ENCODE measurements at places on chromosomes 1 and 21.

DNA sequence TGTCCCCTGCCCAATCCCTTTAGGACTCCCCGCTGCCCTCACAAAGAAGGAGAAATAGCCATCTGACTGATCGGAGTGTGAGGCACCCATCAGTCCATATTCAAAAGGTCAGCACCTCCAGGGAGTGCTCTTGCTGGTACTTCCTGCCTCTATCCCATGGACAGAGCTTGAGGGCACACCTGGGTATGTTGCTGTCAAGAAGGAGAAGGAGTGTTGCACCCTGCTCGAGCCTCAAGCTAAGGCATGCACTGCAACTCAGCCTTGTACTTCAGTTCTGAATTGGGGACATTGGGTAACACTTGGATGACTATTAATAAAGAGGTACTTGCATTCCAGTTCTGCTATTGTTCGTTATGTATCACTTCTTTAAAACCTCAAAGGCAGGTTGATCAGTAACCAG lies 190.3 kb upstream of the ZC3H12A start:
- no peak for DNase-seq

- no peak for DNase-seq
Measured at GRCh38 chr1:194809665-194810064, 1623.3 kb upstream of the B3GALT2 start.

DNA sequence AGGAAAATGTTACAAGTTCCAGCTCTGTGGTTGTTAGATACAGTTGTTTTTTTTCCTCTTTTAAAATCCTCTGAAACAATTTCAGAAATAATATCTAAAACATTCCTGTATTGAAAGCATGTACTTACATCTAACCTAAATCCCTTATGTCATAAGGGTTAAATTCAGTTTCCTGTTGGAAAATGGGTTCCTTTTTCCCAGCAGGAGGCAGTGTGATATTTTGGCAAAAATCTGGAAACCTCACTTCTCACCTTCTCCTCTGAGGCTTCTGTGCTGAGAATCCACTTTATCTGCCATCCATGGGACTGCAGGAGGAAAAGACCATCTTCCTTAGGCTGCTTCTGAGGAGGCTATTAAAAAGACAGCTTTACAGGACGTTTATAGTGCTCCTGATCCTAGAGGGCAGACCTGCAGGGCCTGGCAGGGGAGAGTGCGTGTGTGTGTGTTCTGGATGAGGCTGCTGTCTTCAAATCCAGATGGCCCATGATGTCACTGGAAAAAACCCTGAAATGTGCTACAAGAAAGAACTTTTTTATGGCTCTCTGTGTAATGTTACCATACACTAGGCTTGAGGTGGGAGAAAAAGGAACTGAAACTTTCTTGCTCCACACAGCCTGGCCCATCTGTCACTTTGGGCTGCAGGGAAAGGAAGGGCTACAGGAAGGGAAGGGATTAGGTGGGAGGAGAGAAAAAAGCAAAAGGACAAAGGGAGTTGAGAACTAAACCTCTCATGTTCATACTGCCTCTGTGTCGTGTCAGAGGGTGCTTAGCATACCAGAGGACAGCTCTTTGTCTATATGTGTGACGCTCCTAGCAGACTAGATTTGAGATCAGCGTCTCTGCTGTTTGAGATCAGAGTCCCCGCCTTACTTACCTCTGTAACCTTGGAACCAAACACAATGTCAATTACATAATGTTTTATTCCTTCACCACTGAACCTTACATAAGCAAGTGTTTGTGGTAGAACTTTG lies 379.2 kb upstream of the SPAG17 start:
- no peak for DNase-seq

GRCh38 chr1:20168564-20169491 lies 17.1 kb upstream of the UBXN10 start:
- no peak for DNase-seq

DNA sequence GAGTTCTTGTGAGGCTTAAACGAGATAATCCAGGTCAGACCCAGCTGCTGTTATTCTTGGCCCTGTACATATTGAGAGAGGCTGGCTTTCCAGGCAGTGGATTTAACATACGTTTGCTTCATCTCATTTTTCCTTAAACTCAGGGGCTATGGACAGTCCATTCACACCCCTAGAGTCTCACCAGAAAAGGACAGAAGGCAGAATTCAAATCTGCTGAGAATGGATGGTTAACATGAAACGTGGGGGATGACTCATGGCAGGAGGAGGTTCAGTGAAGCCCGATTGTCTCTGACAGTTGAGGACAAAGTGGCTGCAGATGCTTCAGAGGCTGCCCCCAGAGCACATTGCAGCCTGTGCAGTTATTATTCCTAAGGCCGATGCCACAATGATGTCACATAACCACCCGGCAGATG lies 39.5 kb downstream of the TGFB2 start:
- no peak for DNase-seq

- DNase-seq, result no peak
Measured at GRCh38 chr1:67464746-67465145, 34.5 kb upstream of the SERBP1 start.

GRCh38 chr1:244231572-244232315 lies 180.7 kb downstream of the ZBTB18 start:
- DNase-seq, result no peak

DNA sequence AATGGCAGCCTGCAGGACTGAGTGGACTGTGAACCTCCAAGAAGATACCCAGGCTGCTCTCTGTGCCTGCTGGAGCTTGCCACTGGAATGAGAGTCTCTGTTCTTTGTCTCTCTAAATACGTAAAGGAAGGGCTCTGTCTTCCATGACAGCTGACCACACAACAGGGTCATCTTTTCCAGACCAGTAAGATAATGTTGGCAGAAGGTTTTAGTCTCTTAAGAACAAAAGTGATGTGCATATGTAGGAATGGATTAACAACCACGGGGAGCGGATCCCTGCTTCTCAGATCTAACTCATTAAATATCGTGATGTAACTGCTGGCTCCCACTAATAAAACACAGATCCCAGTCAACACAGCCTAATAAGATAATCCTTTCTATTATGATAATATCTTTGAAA lies 67.5 kb downstream of the MAP10 start:
- DNase-seq, result no peak

DNA sequence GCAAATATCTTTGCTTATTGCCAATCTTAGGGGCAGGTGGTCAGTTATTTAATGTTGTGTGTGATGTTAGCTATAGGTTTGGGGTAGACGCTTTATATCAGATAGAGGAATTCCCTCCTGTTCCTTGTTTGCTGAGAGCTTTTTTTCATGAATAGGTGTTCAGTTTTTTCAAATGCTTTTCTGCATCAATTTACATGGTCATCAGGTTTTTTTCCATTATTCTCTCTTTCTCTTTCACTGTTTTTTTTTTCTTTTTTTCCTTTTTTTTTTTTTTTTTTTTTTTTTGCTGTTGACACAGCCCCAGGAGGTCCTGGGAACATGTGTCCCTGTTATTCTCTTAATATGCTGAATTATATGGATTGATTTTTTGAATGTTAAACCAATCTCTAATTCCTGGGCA lies 3.0 kb upstream of the SLC25A33 start:
- DNase-seq, result no peak

DNA sequence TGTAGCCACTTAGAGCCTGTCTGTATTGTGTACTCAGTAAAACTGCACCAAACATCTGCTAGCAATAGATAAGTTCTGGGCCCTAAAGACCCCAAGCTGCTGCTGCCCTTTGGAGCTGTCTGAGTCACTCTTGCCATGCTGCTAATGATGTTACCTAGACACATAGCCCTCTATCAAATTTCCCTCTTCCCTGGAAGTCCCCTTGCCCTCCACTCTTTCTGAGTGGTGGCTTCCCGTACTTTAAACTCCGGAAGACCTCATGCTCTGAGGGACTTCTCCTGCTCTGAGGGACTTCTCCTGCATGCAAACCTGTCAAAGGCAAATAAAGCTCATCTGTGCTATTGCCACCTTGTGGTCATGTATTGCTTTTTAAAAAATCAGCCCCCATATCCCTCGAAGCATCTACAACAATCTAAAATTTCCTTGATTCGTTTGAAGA lies 34.0 kb downstream of the FH start:
- no peak for DNase-seq

DNA sequence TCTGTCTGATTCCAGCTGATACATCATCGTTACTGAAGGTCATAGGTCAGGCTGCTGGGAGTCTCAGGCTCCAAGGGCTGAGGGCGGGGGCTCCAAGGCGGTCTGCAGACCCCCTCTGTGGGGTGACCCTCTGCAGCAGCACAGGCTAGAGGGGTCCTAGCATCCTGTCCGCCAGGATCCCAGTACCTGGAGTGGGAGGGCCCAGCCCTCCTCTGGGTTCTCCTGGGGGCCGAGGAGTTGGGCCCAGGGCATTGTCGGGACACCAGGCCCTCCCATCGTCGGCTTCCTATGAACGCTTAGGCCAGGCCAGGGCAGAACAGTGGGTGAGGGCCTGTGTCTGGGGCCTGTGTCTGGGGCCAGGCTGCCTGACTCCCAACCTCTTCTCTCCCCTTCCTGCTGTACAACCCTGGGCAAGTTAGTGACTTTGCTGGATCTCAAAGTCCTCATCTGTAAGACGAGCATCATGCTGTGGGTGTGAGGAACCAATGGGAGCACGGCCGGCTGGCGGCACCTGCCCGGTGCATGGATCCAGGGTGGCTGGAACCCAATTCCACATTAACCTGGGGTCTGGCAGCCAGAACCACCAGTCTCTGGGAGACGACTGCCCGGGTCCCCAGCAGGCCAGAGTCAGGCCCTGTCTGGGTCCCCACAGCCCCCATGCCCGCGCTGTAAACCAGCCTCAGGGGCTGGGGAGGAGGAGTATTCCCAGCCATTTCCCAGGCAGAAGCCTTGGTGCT lies 56.2 kb upstream of the COL18A1 start:
- DNase-seq, result no peak

DNA sequence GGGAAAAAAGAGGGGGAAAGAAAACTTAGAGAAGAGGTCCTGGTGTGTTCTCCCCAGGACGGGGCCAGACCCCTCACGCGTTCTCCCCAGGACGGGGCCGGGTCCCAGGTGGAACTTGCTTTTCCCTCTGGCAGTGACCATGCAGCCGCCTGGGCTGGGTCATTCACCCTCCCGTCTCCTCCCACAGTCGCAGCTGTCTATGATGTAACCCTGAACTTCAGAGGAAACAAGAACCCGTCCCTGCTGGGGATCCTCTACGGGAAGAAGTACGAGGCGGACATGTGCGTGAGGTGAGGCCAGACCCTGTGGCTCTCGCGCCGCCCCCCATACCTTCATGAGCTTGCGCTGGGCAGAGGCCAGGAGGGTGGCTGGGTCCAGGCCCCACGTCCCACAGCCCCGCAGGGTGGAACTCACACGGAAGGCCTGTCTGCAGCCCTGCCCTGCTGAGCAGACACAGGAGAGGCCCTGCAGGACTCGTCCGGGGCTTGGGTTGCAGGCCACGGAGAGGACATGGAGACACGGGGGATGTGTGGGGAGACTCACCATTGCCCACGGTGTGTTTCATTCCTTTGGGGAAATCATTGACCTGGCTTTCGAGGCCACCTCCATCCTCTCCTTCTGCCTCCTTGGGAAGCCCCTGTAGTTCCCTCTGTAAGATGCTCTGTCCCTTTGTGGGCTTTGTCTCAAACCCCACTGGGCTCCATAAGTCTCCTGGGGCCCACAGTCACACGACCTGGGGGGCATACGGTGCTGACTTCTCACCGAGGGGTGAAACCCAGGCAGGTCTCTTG lies 40.7 kb upstream of the TRAPPC10 start:
- no peak for DNase-seq

GRCh38 chr1:79303040-79303439 lies 296.5 kb upstream of the ADGRL4 start:
- DNase-seq, result no peak

- no peak for DNase-seq
Measured at GRCh38 chr1:86865973-86866637, 47.8 kb downstream of the SELENOF start.

DNA sequence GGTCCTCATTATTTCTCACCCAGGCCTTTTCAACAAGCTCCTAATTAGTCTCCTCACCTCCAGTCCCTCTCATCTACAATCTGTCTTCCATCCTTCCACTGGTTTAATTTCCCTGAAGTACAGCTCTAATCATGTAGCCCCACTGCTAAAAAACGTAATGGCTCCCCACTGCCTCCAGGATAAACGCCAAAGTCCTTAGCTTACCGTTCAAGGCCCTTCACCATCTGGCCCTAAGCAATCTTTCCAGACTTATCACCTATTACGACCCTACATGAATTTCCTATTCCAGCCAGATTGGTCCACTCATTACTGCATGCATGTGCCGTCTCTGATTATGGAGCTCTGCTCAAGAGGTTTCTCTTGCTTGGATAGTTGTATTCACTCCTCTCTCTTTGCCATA lies 83.1 kb upstream of the DAB1 start:
- no peak for DNase-seq

- no peak for DNase-seq
Measured at GRCh38 chr1:39154553-39155421, 49.7 kb upstream of the MACF1 start.

- DNase-seq, result no peak
Measured at GRCh38 chr21:42028766-42029425, 18.7 kb upstream of the ZBTB21 start.

- no peak for DNase-seq
Measured at GRCh38 chr1:241610056-241610815, 29.9 kb downstream of the CHML start.

GRCh38 chr1:159315381-159315780 lies 13.2 kb downstream of the FCER1A start:
- no peak for DNase-seq

DNA sequence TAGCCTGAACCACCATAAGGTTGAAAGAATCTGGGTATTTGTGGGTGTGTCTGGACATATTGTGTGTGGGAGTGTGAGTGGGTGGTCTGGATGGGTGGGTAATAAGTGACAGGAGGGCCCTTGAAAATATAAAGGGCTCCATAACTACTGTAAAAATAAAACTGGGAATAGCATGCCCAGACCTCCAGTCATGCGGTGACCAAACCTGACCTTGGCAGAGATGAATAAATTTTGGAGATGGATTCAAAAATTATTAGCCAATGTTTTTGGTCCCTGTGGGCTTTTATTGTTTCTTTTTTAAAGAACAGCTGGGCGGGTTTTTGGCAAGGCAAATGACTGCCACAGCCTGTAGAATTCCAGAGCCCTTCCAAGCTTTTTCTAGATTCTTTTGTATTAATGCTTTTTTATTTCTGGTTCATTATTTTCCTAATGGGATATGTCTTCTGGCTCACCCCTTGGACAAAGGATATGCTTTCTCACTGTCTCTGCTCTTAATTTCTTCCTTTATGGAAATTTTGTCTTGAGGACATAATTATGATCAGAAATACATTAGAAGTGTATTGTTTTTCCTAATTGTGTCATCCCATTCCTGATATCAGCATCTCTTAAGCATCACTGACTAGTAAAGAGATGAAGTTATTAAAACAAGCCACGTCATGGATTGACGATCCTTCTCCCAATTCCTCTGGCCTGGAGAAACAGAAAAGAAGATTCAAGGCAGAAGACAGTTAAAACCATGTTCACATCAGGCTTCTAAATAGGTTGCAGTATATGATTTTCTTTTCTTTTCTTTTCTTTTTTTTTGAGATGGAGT lies 69.5 kb downstream of the NTMT2 start:
- DNase-seq, result no peak

GRCh38 chr1:18849261-18849711 lies 10.2 kb downstream of the TAS1R2 start:
- no peak for DNase-seq

DNA sequence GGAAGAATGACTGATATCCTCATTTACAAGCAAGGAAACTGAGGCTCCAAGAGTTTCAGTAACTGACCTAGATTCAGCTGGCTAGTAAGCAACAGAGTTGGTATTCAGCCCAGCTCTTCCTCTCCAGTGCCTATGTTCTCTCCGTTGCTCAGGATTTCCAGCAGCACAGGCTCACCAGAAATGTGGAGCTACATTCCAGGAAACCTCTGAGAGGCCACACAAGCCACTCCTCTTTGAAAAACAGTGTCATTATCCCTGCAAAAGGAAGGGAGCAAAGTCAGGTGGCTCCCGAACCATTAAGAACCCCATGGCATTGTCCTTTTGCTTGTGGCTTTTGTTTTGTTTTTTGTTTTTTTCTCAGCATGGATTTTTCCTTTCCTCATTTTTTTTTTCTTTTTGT lies 40.6 kb upstream of the DUSP10 start:
- no peak for DNase-seq

All from retinal pigment epithelial cell (primary cell).